Neural crest cell (in vitro differentiated cells): ENCODE measurements at places on chromosomes 3 and 15.
A peak's percentile ranks its signal among the peaks of the same experiment; 100 is the strongest.

DNA sequence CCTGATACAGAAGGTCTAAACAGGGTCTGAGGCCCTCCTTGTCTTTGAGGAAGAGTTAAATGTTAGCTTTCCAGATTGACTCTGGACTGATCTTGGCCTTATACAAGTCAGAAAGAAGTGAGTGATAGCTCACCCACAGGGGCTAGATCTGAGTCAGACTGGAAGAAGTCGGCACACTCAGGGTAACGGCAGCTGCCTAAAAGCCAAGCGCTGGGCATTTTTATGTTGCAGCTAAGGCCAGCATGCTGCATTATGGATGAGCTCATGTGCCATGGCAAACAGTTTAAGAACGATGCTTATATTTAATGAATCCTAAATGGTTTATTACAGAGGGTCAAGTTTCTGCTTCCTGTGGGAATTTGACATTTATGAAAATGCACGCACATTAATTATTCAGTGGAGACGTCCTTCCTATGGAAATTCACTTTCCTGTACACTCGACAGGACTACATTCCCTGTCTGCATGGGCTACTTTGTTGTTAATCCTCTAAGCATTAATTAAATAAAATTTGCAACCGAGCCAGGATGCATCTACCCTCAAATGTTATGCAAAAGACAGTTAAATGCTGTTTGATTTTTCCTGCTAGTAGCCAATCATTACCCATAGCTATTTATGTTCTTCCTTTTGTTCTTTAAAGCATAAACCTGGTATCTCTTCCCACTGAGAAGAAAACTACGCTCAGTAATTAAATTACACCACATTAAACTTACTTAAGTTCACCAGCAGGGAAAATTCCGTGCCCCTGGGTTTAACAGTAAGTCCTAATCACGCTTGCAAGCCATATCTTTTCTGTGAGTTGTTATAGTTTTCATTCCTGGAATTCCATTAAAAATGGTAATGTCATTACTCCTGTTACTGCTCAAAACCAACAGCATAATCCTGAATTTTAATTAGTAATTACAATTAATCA lies 762.7 kb upstream of the CFAP20DC start:
- DNase-seq: no peak

DNA sequence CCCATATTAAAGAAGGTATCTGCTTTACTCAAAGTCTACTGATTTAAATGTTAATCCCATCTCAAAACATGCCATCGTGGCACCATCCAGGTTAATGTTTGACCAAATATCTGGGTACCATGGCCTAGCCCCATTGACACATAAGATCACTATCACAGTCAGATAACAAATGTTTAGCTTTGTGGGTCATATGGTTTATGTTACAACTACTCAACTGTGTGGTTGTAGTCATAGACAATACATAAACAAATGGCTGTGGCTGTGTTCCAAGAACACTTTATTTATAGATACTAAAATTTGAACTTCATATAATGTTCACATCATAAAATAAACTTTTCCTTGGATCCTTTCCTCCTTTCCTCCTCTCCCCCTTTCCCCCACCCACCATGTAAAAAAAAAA lies 9.8 kb upstream of the SNRPN start:
- DNase-seq: no peak

- peak; percentile 69 for DNase-seq
Measured at GRCh38 chr3:10008588-10009344, 17.5 kb upstream of the FANCD2 start.

DNA sequence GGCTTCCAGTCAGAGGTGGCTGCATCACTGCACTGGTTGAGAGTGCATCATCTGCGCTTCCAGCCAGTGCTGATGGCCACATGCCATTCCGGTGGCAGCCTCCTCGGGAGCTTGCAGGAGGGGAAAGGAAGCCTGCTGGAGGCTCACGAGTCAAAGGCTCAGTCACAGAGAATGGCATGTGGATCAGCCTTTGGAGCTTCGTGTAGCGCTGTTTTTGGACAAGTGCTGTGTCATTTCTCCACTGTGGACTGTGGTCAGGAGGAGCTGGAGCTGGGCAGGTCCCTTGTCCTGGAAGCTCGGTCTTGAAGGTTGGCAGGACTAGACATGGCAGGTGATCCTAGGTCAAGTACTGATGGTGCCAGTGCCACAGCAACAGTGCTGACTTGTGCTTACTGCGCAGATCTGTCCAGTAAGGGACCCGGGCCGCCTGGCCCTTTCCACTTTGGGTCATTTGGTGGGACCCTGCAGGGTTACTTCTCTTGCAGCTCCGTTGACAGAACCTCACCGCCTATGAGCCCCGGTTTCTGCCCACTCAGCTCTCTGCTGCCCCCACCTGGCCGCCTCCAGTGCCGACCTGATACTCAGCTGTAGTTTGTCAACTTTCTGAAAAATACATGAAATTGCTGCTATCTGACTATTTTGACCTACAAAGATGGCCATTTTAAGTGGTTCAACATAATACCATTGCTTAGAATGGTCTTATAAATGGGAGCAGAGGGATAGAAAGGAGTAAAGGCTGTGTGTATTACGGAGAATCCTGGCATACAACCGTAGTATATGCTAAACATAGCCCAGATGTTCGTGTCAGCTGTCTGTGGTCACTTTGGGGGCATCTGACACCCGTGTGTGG lies 27.6 kb upstream of the TRPM1 start:
- DNase-seq: peak; percentile 77

DNA sequence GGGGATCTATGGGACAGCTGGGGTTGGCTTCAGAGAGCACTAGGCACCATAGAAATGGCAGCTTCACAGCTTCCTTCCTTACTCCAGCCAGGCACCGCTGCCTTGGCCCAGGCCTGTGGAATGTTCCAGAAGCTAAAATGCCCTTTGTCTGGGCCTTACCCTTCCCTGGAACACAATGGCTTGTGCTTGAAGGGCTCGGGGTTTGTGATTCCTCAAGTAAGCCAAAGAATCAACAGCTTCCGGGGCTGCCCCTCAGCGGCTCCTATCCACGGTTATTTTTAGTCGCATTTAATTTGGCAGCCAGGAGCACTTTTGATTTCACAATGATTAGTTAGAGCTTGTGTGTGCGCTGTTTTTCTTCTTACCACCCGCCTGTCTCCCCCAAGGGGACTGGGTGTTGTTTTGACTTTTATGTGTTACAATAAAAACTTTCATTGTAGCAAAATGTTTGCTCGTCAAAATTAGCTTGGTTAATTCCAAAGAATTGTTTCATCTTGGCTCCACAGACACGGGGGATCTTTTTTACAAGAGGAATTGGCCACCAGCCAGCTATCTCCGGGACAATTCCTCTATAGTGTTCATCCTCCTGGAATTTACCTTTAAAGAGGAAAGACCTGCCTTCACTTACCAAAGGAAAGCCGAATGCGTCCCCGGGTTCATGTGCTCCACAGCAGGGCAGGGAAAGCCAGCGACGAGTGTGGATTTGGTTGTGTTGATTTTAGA lies 73.8 kb downstream of the TLE3 start:
- DNase-seq: no peak
